ENCODE measurements at places on chromosomes 6 and 20.

- DNase-seq: no peak
These were observed 342.7 kb downstream of the ESR1 start for GRCh38 chr6:152150196-152150595.

DNA sequence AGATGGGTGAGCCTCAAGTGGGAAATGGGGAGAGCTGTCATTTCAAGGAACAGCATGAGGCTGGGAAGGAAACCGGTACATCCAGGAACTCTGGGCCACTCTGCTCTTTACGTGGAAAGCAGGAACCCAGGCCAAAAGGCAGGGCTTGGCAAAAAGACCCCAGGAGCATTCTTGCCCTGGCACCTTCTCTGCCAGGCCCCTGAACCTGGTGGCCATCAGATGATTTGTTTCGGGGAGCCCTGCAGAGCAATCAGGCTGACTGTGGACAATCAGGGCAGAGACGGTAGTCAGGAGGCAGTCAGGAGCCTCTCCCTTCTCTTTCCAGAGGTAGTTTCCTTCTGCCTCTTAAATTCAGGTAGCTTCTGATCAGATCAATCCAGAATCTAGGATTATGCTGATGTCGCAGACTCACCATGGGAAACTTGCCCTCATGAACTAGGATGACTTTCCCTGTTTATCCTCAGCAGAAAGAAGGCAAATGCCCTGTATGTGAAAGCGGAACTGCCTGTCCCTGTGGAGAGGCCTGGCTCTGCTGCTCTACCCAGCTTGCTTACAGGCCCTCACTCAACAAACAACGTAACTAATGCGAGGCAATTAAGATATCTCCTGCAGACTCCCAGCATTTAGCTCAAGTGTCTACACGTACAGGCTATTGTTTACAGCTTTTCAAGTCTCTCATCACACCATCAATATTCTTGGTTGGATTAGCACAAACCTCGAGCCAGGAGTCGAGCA lies 36.6 kb downstream of the EZR start:
- no peak for DNase-seq

GRCh38 chr6:80638213-80639055 lies 532.0 kb downstream of the BCKDHB start:
- DNase-seq: peak; percentile 52

GRCh38 chr20:23270382-23270911 lies 80.1 kb upstream of the NXT1 start:
- DNase-seq: no peak

GRCh38 chr6:144744720-144745119 lies 459.6 kb downstream of the UTRN start:
- DNase-seq: no peak

- DNase-seq: no peak
These were observed 69.5 kb downstream of the TINAG start for GRCh38 chr6:54377776-54378175.

DNA sequence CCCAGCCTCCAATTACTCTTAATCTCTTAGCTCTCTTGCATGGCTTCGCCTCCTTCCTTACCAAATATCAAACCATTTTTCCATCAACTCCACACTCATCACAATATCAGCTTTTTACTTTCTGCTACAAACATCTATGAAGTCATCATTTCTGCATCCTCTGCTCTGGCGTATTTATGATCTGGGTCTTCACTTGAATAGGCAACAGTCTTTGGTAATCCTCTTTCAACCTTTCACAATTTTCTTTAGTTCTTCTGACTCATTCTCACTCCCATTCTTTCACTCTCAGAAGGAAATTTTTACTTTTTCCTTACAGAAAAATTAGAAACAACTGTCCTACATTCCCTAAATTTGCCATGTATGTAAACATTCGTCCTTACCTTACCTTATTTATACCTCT lies 522.4 kb downstream of the HDGFL1 start:
- DNase-seq: no peak

DNA sequence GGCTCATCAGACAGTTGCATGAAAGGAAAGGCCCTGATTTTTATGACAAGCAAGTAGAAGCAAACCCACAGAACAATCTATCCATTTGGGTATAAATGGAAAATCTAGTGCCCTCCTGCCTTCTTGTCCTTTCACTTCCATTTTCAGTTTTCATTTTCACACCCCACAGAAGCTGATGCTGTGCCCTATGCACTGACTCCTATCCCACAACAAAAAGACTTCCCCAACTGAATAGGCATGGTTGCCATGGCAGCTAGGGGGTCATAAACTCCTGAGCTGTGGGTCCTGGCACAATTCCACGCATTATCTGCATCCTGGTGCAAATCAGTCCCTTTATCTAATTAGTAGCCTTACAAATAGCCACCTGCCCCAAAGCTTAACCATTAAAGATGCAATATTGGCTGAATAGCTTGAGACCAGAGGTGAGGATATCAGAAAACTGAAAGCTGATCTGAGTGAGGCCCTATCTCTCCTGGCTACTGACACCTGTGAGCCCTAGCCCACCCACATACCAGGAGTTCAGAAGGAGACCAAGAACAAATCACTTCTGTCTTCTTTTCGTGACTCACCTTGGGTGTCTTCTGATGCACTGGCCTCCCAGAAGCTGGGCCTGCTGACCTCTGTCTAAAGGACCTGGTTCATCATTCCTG lies 34.9 kb upstream of the HEY2 start:
- no peak for DNase-seq

- no peak for DNase-seq
These were observed 49.8 kb upstream of the THEMIS start for GRCh38 chr6:127950566-127951145.

GRCh38 chr6:45170309-45170708 lies 157.8 kb upstream of the RUNX2 start:
- DNase-seq: no peak

DNA sequence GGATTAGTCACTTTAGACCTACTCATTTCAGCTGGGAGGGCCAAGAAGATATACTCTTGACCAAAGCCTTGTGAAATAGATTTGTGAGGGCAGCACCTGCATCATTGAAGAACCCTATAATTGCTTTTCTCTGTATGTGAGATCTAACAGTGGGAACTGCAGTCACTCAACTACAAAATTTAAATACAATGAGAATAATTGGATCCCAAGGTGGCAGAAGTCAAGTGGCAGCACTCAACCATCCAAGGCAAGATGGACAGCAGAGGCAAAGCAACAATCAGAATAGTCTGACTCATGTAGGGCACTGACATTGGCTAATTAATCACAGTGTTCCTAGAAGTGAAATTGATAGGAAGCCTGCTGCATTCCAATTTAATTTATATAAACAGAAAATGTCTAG lies 8.9 kb upstream of the NKAIN2 start:
- no peak for DNase-seq

DNA sequence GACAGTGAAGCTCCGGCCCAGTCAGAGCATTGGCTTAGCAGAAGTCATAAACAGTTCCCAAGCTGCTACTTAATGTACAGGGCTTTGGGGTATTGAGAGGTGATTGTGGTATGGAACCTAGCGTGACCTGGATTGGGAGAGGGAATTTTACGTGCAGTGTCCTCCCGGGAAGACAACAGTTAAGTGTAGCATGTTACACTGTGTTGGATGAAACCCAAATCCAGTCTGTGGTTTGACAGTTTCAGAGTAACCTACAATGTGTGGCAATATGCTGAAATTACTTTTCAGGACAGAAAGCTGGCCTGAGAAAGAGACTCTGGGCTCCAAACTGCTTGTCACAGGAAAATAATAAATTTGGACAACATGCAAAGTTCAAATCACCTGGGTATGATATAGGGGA lies 28.1 kb upstream of the RALGAPA2 start:
- DNase-seq: no peak

- no peak for DNase-seq
These were observed 67.1 kb downstream of the SCAF8 start for GRCh38 chr6:154800338-154800737.

DNA sequence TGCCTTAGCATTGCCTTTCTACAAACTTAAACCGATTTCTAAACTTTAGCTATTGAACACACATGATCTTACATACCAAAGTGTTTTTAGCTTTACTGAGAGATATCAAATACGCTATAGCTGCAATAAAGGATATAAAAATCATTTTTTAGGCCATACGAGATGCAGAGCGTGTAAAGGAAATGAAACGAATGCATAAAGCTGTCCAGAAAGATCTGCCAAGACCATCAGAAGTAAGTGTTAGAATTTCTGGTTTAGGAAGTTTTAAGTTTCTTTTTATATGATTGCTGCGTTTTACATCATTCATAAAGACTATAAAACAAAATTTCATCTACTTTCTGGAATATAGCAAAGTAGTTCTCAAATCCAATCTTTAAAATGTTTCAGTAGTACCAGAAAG lies 38.4 kb downstream of the CDC5L start:
- DNase-seq: no peak

- peak; percentile 54 for DNase-seq
These were observed 124.1 kb upstream of the RPS6KA2 start for GRCh38 chr6:166751051-166751595.

GRCh38 chr6:82571455-82571854 lies 207.8 kb downstream of the TPBG start:
- DNase-seq: no peak

GRCh38 chr20:13913131-13913530 lies 77.3 kb downstream of the SEL1L2 start:
- no peak for DNase-seq

GRCh38 chr20:13430346-13431002 lies 208.3 kb downstream of the TASP1 start:
- no peak for DNase-seq

- DNase-seq: no peak
These were observed 124.5 kb upstream of the SAMD5 start for GRCh38 chr6:147384029-147384428.

DNA sequence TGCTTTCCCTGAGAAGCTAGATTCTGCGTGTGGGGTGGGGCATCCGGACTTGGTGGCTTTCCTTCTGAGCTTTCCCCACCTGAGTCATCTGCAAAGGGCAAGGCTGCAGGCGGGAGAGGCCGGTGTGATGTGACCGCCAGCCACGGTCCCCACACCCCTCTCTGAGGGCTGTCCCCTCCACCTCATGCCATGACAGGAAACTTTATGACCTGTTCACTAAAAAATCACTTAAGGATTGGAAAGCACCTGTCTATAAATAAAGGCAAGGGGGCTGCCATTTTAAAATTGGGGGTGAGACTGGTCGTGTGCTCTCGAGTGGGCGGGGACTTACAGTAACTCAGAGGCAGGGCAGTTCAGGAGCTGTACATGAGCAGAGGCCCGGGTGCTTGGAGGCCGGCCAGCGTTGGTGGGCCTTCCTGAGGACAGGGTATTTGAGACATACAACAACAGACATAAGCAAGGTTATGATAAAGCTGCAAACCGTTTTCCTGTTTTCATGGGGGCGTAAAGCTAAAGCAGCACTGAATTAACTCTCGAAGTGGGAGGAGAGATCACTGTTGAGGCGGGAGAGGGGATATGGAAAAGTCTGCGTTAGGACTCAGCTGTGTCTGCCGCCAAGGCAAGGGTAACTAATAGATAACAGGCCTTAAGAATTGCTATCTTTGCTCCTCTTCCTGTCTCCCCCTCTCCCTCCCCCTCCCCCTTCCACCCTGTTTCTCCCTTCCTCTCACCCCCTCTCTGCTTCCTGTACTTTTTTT lies 16.1 kb upstream of the SERPINB1 start:
- DNase-seq: peak; percentile 61

- DNase-seq: peak; percentile 53
These were observed 85.6 kb downstream of the PFDN4 start for GRCh38 chr20:54293526-54293925.

DNA sequence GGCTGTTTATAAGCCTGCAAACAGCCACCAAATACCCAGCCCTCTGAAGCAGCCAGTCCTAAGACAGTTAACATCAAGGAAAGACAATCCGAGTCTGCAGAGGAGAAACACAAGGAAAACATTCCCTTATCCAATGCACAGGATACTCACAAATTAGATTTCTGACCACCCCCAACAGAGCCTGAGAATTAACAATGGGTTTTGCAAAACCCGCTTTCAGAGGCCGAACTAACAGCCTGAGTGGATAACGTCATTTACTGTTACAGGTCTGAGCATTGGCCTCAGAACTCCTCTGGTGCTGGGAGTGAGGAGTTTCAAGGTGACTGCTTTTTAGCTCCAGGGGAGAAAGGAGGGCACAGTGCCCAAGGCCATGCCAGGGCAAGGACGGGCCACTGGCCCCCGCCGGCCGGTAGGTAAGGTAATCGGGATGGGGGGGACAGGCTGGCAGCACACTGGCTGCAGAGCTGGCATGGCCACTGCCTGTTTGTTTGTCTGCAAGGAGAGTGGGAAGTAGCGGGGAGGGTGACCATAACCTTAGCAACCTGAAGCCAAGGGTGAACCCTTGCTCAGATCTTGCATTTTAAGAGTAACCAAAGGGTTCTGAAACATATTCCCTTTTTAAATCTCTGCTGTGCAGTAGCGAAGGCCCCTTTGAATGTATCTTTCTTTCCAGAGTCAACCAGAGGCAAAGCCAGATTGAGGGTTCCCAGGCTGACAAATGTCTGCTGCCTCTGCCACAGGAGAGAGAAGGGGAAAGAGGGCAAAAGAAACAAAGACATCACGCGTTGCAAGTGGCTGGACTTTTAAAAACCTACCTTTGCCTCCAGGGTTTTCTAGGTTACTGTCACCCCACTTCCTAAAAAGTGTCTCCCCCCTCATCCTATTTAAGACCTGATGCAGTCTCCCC lies 3.9 kb downstream of the ZMYND8 start:
- peak; percentile 67 for DNase-seq

- no peak for DNase-seq
These were observed 19.4 kb downstream of the SYNDIG1 start for GRCh38 chr20:24488800-24489175.

DNA sequence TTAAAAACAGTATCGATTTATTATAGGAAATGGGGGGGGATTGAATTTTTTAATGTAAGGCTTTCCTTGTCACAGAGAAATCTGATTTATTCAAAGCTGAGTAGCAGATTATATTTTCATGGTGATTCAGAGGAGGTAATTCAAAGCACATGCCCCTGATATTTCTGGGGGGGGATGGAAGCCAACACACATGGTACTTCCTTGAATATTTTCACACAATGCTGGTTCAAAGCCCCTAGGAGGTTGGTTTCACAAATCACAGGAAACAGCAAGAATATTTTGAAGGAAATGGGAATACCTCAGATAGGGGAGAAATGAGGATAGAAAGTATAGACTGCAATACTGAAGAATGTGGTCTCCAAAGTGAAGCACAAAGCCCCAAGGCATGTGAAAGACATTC lies 98.8 kb downstream of the RTN4IP1 start:
- no peak for DNase-seq

GRCh38 chr6:38528196-38528965 lies 111.3 kb downstream of the BTBD9 start:
- peak; percentile 78 for DNase-seq

- DNase-seq: no peak
These were observed 8.7 kb upstream of the NPBWR2 start for GRCh38 chr20:64116016-64116415.

- peak; percentile 45 for DNase-seq
These were observed 38.3 kb downstream of the COX4I2 start for GRCh38 chr20:31675828-31676608.

All from kidney (tissue), 22 donors.